Ascending aorta (tissue), 2 donors: ENCODE measurements at places on chromosomes 4 and X.
A peak's percentile ranks its signal among the peaks of the same experiment; 100 is the strongest.

DNA sequence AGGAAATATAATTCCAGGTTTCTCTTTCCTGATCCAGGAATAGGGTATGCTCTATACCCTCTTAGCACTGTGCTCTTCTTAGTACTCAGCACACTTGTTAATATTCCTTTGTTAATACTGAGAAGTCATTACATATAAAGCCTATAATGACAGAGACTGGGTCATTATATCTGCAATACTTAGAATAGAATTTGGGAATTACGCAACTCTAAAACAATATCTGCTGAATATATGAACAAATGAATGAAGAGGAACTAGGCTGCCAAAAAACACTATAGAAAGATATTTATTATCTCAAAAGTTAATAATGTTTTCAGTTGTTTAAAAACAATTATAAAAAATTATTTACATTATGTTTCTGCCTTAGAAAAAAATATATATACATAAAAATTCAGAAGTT is 36.4 kb upstream of the ANKRD50 start:
- DNase-seq: no peak

- DNase-seq: no peak
Observed at GRCh38 chr4:184612074-184612473, 37.2 kb downstream of the CASP3 start.

GRCh38 chrX:129983575-129984110 is 1.2 kb downstream of the BCORL1 start:
- DNase-seq: peak; percentile 63

- no peak for DNase-seq
Observed at GRCh38 chr4:98574816-98575215, 83.6 kb downstream of the TSPAN5 start.

DNA sequence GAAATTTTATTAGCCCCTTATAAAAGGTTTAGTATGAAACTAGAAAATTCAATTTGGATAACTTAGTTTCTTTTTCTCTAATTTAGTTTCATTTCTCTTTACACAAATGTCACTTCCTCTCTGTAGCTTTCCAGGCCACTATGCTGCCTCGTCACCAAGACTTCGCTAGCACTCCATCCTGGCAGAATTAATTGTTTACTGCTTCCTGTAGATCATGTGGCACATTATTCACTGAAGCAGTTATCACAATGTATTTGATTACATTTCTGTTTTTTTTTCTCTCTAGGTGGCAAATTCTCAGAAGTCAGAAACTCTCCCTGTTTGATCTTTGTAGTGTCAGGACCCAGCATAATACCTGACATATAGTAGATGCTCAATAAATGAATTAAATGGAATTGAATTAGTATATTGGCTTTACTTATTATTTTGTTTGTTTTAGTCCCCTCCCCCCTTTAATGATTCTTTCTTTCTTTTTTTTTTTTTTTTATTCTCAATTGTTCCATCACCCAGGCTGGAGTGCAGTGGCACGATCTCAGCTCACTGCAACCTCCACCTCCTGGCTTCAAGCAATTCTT is 9.3 kb upstream of the SAT1 start:
- no peak for DNase-seq

DNA sequence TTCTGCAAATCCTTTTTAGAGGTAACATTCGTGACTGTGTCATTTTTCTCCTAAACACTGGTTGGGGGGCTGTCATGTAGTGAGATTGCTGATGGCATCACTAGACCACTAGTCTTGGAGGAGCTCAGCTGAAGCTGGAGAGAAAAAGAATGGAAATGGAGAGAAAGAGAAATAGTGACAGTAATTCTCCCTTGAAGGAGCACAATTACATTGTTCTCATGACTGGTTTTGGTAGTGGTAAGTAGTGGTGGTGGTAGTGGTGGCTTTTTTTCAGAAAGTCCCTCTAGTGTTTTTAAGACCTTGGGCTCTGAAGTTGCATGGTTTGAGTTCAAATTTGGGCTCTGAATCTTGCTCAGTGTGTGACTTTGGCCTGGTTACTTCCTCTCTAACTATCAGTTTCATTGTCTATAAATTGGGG is 99.8 kb downstream of the LARP7 start:
- no peak for DNase-seq

- no peak for DNase-seq
Observed at GRCh38 chr4:117093571-117093970, 8.2 kb upstream of the TRAM1L1 start.

GRCh38 chr4:148077581-148077980 is 345.7 kb downstream of the ARHGAP10 start:
- DNase-seq: no peak

GRCh38 chr4:83276299-83277040 is 8.1 kb downstream of the COQ2 start:
- DNase-seq: no peak

DNA sequence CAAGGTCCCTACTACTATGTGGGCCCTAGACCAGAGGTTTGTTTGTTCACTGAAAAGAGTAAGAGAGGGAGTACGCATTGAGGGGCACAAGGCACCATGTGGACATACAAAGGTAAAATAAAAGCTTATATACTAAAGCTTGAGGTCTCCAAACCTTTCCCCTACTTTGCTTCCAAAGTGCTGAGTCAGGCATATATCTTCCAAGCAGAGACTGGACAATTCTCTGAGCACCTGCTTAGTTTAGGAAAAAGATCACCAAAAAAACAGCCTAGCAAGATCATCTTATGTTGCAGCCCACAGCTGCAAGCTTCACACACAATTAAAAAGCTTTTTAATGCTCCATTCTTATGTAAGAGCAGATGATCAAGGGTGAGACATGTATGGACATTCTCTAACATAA is 119.5 kb downstream of the WDFY3 start:
- no peak for DNase-seq

GRCh38 chr4:89797117-89797516 is 39.8 kb downstream of the SNCA start:
- DNase-seq: no peak

DNA sequence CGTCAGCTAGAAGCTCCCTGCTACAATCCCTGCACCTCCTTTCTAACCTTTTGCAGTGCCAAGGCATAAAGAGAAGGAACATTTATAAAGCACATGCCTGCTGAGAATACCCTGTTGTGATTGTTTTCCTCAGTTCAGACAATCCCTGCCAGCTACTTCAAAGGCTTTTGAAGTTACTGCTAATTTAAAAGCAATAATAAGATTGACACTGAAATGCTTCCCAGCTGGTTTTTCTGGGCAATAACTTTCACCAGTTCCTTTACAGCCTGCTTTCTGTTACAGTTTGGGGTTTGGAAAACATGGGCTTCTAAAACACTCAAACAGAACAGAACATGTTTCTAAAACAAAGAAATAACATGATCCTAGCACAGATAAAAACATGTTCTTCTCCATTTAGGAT is 232.3 kb upstream of the CPEB2 start:
- DNase-seq: no peak

GRCh38 chrX:102063445-102064074 is 61.9 kb upstream of the TCEAL2 start:
- no peak for DNase-seq

GRCh38 chr4:18106620-18107019 is 85.1 kb upstream of the LCORL start:
- DNase-seq: no peak

DNA sequence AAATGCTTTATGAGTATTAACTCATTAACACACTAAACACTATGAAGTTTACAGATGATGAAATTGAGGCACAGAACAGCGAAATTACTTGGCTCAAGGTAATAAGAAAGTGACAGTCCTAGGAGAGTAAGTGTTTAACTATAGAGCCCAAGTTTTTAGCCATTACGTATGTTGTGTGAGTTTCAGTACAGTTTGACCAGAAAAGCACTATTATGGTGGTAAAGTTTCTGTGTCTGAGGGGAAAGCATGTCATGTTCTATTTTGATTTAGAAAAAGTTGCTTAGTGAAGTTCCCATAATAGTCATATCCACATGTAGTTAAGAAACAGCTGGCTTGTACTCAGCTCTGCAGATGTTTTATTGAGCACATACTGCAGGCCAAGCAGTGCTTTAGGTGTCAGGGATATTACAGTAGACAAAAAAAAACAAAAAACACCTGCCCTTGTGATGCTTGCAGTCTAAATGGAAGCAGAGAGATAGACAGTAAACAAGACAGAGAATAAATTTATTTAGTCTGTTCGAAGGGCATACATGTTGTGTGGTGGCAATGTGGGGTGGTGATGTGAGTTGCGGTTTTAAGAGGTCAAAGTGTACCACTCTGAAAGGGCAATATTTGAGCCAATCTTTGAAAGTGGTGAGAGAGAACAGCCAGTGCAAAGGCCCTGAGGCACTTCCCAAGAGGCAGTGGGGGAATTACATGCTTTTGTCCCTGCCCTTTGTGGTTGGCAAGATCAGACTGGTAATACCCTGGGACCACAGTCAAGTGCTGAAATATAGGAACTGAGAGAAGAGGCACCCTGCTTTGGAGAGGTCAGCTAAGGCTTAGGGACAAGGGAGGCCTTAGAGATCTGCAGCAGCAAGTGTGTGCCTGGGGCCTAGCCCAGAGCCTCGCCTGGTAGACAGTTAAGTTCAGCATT is 6.2 kb downstream of the TMEM131L start:
- DNase-seq: no peak

- no peak for DNase-seq
Observed at GRCh38 chr4:117560329-117560728, 474.0 kb upstream of the NDST3 start.

- no peak for DNase-seq
Observed at GRCh38 chrX:121356850-121357171, 309.4 kb downstream of the GLUD2 start.

DNA sequence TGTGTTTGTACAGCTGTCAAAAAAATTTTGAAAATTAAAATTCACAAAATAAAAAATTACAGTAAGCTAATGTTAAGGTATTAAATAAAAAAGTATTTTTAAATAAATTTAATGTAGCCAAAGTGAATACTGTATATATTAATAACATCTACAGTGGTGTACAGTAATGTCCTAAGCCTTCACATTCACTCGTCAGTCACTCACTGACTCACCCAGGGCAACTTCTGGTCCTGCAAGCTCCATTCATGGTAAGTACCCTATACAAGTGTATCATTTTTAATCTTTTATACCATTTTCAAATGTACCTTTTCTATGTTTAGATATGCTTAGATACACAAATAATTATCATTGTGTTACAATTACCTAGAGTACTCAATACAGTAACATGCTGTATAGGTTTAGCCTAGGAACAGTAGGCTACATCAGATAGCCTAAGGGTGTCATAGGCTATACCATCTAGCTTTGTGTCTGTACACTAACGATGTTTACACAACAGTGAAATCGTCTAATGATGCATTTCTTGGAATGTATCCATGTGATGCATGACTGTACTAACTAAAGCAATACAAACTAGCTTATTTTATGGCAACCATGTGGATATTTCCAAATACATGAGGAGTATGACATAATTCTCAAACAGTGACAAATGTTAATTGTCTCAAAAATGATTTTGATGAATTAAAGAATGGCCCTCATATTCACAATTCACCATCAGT is 13.7 kb downstream of the DDX60 start:
- DNase-seq: no peak

- no peak for DNase-seq
Observed at GRCh38 chr4:18057821-18058533, 36.4 kb upstream of the LCORL start.

DNA sequence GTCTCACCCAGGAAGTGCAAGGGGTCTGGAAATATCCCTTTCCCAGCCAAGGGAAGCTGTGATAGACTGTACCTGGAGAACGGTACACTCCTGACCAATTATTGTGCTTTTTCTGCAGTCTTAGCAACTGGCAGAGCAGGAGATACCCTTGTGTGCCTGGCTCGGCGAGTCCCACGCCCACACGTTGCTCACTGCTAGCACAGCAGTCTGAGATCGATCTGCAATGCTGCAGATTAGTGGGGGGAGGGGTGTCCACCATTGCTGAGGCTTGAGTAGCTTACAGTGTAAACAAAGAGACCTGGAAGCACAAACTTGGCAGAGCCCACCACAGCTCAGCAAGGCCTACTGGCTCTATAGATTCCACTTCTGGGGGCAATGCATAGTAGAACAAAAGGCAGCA is 138.5 kb downstream of the CHRDL1 start:
- no peak for DNase-seq

- DNase-seq: no peak
Observed at GRCh38 chr4:100609810-100610209, 92.0 kb upstream of the EMCN start.

- no peak for DNase-seq
Observed at GRCh38 chrX:40011322-40012038, 86.3 kb downstream of the BCOR start.

DNA sequence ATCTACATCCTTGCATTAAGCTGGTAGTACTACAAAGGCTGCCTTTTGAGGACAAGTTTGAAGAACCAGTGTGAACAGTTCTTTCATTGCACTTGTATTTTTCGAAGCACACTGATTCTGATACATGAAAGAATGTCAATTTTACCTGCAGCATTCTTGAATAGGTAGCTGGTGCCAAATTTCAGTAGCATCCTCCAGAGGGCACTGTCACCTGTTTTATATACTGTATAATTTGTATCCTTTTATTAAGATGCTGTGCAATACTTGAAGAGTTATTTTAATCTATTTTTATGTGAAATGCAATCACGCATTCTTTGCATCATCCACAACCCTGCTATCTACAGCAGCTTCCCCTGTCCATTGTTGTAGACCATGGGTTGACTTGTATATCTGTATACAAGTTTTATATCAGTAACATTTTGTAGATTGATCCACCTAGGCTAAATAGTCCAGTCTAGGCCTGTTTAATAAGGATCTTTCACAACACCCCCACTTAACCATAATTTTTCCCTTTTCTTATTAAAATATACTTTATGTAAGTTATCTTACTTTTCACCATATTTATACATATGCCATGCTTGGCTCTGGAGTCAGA is 325.7 kb downstream of the PCDH7 start:
- DNase-seq: no peak

- DNase-seq: no peak
Observed at GRCh38 chr4:124018383-124019317, 622.1 kb downstream of the SPRY1 start.

GRCh38 chrX:53249408-53250042 is 24.5 kb upstream of the KDM5C start:
- DNase-seq: no peak

DNA sequence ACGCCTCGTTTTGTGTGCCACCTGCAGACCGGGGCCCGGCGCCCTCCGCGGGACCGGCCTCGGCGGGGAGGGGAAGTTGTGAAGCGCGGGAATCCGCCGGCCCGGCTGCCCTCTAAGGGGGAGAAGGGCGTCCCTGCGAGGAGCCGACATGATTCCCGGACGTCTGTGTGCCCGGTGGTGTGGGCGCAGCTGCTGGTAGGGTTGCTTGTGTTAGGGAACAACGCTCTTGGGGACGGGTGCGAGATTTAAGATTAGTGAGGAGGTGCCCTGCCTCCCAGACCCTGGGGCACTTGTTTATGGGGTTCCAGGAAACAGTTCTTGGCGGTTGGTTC is 627 bp downstream of the CDKN2AIP start:
- DNase-seq: no peak

- DNase-seq: no peak
Observed at GRCh38 chr4:105895583-105896460, 551 bp downstream of the NPNT start.

DNA sequence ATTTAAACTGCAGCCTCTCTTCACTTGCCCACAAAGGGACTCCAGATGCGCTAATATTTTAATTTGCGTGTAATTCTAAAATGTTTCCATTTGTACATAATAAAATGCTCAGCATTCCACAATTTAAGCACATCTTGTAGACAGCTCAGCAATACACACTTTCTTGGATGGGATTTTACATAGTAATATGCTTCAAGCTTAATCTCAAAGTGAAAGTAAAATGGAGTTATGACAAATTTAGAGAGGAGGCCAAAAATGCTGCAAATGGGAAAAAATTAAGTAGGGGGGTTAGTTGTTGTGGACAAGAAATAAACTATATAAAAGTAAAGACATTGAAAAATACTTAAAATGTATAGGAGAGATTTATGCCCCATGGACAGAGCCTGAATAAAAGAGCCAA is 149.1 kb downstream of the FBXO8 start:
- DNase-seq: no peak

- no peak for DNase-seq
Observed at GRCh38 chr4:99832321-99832720, 15.7 kb downstream of the DAPP1 start.
